ENCODE measurements at places on chromosomes 5 and 9.

- no peak for DNase-seq
Measured at GRCh38 chr5:145775893-145776444, 59.2 kb downstream of the PRELID2 start.

GRCh38 chr5:6781716-6782115 lies 68.5 kb downstream of the TENT4A start:
- DNase-seq = no peak

- no peak for DNase-seq
Measured at GRCh38 chr5:53777864-53778618, 217.6 kb downstream of the NDUFS4 start.

DNA sequence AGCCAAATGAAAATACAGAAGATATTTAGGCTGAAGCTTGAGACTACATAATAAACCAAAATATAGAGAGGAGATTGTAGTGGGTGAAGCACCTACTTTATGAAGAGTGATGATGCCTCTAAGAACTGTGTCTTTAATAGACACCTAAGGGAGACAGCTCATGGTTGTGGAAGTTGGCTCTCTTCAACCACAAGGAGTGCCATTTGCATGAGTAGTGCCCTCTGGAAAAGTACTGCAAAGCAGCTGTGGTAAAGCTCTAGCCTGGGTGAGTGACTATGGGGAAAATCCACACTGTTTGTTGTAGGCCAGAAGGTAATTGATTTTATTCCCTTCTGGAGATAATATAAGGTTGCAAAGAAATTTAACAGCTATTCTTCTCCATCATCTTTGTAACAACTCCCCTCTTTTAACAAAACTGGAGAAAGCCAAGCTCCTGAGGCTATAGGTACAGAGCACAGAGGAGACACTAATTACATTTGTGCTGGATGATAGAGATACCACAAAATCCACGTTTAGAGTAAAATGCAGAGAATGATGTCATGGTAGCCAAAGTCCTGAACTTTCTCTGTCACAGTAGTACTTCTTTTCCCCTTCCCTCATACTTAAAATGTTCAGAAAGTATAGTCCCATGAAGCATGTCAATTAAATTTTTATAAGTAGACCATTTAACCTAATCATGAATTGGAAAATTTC lies 122.8 kb downstream of the STARD4 start:
- no peak for DNase-seq

- DNase-seq = no peak
Measured at GRCh38 chr5:171388816-171389168, 1.1 kb downstream of the NPM1 start.

GRCh38 chr5:6750142-6750840 lies 37.1 kb downstream of the TENT4A start:
- no peak for DNase-seq

DNA sequence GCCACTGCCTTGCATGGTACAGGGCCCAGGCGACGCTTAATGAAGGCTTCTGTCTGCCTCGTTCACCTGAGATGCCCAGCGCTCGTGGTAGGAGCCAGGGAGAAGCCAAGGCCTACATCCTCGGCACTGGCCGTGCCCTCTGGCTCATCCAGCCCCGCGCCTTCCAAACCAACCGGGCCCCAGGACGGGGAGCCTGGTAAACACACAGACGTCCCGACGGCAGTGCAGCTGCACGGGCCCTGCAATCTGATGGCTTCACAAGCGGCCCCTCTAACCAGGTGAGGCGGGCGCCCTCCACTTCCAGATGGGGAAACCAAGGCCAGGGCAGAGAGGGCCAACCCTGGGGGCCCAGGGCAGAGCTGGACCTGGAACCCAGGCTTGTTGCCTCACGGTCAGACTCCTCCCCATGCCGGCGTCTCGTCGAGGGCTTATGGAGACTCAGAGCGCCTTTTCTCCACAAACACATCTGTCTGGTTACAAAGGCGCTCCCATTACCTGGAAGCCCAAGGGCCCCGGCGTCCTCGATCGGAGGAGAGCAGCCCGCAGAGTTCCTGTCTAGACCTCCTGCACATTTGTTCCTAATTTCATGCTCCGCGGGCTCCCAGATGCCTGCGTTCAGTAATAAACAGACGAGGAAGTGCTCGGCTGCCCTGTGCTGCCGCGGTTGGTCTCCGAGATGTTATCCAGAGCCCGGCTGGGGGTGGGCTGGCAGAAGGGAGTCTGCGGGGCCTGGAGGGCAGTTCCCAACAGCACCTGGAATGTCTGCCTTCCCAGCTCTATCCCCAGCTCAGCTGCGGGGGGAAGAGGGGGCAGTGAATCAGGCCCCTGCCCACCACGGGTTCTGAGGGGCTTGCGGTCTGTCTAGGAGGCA lies 23.5 kb downstream of the FAM163B start:
- no peak for DNase-seq

DNA sequence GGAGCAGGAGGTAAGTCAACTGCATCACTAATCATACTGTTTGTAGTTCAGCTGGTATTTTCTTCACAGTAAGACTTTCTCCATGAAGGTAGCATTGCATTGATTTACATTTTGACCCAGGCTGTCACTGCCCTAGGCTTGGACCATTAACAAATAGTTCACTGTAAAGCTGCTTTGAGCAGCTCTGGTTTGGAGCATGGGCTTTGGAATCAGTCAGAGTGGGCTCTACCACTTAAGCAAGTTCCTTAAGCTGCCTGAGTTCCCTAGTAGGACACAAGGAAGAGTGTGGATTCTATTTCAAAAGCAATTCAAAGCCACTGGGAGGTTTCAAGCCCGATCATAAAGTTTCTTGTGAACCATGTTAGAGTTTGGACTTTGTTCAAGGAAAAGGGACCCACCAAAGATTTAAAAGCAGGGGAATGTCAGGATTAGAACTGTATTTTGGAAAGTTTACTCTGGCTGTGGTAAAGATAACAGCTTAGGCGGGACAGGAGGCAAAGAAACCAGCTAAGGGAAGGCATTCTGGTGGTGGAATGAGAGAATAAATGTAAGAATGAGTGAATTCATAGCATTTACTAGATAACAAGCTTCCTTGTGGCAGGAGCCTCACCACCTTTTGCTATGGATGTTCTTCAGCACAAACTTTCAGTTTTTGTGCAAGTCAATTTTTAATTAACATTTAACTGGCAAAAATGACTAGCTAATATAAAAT lies 12.3 kb upstream of the PANK3 start:
- no peak for DNase-seq

Data from HL-60 (cell line).